CD4-positive, CD25-positive, alpha-beta regulatory T cell (primary cell): ENCODE measurements at places on chromosomes 5 and 9. TPM values are rescaled to one million over a fixed set of nuclear protein-coding genes. Genes with fewer than 3 reads are reported as not detected.

The TAL2 gene
- not detected for polyA plus RNA-seq

The CDH9 gene
- not detected for polyA plus RNA-seq

The PCDHB5 gene
- polyA plus RNA-seq: not detected

The CA9 gene
- polyA plus RNA-seq: 0.48 TPM

The CENPH gene
- polyA plus RNA-seq: 5.6 TPM

The PHF2 gene
- polyA plus RNA-seq: 0.37 TPM

The RFK gene
- 36.4 TPM for polyA plus RNA-seq

The MUSK gene
- polyA plus RNA-seq: not detected

The TAF11L10 gene
- not detected for polyA plus RNA-seq
